ENCODE measurements at places on chromosomes 3 and 15.

DNA sequence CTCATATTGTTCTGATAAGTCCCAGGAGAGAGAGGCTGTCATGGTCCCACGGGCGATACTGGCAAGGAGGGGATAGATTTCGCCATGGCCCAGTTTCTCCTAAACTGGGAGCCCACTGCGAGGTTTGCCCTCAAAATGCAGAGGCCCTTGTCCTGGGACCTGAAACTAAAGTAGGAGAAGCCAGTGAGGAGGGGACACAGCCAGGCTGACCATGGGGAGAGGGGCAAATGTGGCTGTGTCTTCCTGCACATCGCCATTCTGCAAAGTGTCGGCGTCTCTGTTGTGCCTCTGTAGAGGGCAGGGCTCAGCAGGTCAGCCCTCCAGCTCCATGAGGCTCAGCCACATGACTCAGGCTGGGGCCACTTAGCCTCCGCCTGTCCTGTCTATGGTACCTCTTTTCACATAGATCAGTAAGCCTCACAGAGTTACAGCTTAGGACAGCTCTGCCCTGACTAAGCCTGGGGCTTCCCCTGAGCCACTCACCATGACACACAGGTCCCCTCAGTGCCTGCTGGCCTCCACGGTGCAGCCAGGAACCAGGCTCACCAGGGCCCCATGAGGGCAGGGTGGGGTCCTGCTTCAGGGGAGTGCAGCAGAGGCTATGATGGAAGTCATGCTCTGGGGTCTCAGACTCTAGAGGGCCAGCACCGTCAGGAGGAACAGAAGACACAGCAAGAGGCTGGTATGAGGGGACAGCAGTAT is 28.6 kb upstream of the PLXNA1 start:
- no peak for DNase-seq

DNA sequence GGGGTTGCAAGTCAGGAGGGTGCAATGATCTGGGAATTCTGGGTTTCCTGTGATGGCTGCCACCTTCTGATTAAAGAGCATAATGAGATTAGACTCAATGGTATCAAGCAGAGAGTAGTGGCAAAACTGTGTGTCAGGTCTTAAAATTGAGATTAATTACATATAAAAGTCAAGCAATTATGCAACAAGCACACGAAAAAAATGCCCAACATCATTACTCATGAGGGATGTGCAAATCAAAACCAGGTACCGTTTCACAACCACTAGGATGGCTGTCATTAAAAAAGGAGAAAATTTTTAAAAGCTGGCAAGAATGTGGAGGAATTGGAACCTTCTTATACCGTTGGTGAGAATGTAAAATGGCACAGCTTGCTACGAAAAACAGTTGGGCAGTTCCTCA is 205.0 kb downstream of the OSBPL10 start:
- DNase-seq = no peak

DNA sequence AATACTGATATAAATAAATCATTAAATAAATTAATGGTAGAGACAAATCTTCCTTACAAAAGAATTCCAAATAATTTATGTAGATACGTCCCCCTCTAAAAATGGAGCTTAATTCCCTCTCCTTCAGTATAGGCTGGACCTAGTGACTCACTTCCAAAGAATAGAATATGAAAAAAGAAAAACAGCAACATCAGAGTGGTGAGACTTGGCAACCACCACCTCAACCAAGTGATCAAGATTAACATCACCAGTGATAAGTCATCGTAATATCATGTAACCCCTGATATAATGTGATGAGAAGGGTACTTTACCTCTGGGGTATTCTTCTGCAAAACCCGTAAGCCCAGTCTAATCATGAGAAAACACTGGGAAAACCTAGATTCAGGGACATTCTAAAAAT is 13.4 kb downstream of the GOLGB1 start:
- DNase-seq = no peak

GRCh38 chr3:156434921-156435320 is 120.0 kb downstream of the SSR3 start:
- DNase-seq = no peak

DNA sequence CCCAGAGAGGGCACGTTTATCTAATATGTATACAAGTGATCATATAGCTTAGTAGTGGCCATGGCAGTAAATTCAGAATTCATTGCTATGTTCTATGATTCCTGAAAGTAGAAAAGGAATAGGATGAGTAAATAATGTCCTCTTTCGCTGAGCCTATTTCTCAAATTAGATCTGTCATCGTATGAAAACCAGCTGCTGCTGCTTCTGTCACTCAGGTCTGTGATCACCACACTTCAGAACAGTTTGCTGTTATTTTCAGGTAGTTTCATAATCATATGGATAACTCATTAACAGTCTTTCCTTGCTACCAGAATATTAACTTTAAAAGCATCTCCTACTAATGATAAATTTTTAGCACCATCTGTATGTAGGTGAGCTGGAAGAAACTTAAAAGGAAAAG is 289.1 kb upstream of the AZI2 start:
- DNase-seq = no peak

DNA sequence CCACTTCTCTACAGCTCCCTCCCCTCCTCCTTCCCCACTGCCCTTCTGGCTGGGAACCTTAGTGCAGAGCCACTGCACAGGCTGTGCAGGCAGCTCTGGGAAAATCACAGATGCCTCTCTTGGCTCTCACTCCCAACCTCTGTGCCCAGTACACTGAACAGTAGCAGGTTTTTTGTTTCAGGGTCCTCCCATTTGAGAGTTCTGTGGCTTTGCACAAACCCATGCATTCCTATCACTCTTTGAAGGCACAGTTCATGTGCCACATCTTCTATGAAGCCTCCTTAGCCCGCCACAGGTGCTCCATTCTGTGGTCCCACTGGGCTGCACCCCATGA is 103.9 kb downstream of the SNRK start:
- no peak for DNase-seq

GRCh38 chr3:59472541-59472940 is 422.7 kb upstream of the CFAP20DC start:
- no peak for DNase-seq

DNA sequence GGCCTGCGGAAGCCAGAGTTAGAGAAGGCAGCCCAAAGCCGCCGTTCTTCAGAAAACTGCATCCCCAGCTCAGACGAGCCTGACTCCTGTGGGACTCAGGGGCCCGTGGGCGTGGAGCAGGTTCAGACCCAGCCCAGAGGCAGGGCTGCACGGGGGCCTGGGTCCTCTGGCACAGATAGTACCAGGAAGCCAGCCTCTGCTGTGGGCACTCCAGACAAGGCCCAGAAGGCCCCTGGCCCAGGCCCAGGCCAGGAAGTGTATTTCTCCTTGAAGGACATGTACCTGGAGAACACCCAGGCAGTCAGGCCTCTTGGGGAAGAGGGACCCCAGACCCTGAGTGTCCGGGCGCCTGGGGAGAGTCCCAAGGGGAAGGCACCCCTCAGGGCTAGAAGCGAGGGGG is 23.1 kb downstream of the ALPK3 start:
- DNase-seq = no peak

GRCh38 chr3:137765310-137766033 is 1.4 kb downstream of the SOX14 start:
- no peak for DNase-seq

GRCh38 chr3:39097716-39098472 is 9.5 kb downstream of the GORASP1 start:
- DNase-seq = no peak

GRCh38 chr3:12468276-12468675 is 16.0 kb upstream of the TSEN2 start:
- no peak for DNase-seq

Measured in hematopoietic multipotent progenitor cell treated with erythropoietin and hydrocortisone succinate and interleukin-3 and kit ligand, for 15 days (in vitro differentiated cells).